ENCODE measurements at places on chromosomes 6 and 20.
A peak's percentile ranks its signal among the peaks of the same experiment; 100 is the strongest.

DNA sequence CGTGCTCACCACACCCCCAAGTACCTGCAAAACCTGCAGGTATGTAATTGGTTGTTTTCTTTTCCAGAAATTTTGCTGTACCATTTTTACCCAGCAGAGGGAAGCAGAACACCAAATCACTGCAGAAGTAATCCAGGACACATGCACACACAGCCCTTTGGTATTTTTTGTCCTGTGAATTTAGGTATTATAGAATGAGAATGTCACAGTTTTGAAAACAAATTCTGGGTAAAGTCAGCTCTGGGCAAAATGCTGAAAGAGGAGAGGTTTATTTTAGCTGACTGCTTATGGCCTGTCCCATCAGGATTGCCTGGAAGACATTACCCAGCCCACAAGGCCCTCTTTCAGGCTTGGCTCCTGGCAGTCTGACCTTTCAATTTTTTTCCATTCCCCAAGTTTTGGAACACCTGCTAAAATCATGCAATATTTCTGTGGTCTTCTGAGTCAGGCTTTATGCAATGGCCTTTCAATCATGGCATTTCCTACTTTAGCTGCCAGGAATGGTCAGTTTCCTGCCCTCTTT is 3.5 kb upstream of the EFHC1 start:
- DNase-seq, result peak; percentile 44

DNA sequence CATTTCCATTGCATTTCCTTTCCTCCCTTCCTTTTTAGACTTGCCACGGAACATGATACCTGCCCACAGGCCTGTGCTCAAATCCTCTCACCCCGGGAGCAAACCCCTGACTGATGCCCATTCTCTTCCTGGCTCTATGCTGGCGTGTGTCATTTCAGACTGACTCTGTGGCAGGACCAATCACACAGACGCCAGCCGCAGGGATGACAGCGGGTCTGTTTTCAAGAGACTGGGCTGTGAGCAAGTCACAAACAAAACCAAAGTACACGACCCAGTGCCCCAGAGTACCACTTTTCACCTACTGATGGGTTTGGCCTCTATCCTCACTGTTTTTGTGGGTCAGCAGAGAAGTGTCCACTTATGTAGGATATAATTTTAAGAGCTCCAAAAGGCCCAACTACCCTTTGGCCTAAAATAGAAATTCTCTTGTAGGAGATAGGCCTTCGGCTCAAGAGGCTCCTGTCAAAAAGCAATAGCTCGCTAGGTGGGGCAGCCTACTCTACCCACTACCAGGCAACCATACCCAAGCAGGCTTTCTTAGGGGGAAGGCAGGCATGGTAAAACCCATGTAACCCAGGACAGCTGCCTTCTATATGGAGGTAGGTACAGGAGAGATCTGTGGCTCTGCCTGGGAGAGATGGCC is 215.7 kb downstream of the CDC5L start:
- DNase-seq, result no peak

DNA sequence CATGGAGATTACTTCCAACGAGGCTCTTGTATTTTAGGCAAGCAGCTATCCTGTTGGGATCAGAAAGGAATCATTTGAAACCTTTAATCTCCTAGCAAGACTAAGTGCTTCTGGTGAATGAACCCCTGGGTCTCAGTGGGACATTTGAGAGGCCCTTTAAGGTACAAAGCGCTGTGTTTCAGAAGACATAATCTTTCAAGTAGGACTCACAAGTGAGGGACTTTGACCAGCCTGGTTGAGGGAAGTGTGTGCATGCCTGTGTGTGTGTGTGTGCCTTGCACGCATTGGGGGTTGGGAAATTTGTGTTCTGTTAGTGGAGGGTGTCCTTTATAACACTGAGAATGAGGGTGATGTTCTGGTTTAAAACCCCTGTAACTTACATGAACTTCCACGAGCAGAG is 64.4 kb upstream of the KCNG1 start:
- DNase-seq, result no peak

- no peak for DNase-seq
Measured at GRCh38 chr6:6788394-6789032, 200.0 kb downstream of the LY86 start.

DNA sequence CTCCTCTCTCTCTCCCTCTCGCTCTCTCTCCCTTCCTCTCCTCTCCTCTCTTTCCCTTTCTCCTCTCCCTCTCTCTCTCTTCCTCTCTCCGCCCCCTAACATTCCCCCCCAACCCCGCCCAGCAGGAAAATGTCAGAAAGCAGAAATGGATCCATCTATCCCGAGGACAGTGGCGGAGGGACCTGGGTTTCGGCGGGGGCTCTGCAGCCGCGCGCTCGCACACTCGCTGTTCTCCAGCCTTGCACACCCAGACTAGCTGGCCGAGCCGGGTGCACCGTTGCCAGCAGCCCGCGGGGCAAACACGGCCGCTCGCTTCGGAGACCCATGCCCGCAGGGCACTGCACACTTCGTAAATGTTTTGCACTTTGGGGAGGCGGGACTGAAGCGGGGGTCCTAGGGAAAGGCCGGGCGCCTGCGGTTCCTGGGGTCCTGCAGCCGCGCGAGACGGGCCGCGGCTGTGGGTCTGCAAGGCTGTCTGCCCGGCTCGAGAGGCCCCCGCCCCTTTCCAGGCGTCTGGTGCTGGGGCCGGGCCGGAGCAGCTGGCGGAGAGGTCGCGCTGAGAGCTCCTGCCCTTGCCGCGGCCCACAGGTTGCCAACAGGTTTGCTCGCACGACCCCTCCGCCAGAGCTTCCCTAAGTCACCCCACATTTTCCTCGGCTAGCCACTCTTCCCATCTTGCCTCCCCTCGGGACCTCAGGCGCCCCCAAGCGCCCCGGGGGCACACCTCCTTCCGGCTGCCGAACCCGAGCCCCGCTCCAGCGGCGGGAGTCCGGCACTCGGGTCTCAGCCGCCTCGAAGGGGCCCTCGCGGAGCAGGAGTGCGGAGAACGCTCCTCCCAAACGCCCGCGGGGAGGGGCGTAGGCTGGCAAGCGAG is 818 bp upstream of the MDGA1 start:
- peak; percentile 70 for DNase-seq

GRCh38 chr6:17397764-17398194 is 4.4 kb downstream of the CAP2 start:
- DNase-seq, result no peak

DNA sequence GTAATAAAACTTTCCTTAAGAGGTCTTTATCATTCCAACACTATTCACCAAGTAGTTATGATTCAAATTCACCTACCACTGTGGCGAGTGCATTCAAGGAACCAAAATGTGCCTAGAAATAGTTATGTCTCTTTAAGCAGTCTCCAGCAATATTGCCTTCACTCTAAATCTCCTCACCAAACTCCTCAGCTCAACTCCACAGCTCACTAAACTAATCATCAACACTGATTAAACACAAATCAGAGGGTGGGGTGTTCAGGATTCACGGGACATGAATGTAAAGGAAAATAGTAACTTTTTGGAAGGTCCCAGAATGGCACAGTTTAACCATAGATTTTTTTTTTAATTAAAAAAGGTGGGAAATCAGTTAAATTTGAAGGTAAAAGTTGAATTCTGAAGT is 70.5 kb upstream of the THEMIS start:
- DNase-seq, result no peak

GRCh38 chr6:45494416-45495135 is 116.8 kb upstream of the SUPT3H start:
- DNase-seq, result no peak

DNA sequence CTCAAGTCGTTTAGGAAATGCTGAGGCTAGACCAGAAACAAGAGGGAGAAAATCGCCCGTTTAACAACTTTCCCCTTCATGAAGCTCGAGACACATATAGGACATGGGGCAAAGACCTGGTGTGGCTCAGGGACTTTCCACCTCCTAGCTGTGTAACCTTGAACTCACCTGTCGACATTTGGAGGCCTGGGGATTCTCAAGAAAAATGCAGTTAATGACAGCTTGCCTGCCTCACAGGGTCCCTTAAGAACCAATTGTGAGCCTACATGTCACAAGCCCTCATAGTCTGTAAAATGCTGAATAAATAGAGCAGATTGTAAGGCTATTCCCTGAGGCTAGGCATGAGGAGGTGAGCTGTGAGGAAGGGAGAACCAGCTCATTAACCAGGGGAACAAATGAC is 35.1 kb downstream of the MGME1 start:
- DNase-seq, result no peak

- DNase-seq, result no peak
Measured at GRCh38 chr6:137095651-137096238, 51.0 kb upstream of the IL20RA start.

GRCh38 chr6:110541701-110542309 is 65.4 kb upstream of the SLC22A16 start:
- DNase-seq, result no peak

DNA sequence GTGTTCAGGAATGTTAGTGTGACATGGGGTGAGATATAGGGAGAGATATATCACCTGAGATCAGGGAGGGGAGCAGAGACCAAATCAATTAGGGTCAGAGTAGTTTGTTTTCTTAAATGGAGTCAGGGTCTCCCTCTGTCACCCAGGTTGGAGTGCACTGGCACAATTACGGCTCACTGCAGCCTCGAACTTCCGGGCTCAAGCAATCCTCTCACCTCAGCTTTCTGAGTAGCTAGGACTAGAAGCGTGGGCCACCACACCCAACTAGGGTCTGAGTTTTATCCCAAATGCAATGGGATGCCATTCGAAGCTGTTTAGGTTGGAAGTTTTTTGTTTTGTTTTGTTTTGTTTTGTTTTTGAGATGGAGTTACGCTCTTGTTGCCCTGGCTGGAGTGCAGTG is 3.1 kb upstream of the NCOA3 start:
- no peak for DNase-seq

DNA sequence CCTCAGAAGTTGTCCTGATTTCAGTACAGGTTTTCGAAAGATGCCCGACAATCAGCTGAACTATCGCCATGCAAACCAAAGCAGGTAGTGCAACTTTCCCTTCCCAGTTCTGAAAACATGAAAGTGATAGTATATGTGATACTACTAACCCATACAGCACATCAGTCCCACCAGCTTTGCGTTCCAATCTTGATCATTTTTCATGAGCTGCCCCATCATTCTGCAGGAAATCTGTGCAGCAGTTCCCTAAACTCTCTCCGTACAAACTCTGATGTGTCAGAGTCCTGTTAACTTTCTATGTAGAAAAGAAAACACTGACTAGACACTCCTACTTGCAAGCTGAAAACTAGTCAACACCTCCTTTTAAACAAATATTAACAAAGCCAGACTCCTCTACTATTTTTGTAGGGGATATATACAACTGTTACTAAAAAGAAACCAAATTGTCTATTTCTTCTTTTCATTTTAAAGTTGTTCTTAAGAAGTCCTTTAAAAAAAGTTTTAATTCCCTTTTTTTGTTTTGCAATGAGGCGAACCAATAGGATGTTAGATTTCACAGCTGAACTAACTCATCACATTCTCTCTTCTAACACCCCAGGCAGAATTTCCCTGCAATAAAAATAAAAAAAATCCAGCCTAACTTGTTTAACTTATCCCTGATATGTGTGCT is 99.6 kb upstream of the DST start:
- DNase-seq, result no peak

DNA sequence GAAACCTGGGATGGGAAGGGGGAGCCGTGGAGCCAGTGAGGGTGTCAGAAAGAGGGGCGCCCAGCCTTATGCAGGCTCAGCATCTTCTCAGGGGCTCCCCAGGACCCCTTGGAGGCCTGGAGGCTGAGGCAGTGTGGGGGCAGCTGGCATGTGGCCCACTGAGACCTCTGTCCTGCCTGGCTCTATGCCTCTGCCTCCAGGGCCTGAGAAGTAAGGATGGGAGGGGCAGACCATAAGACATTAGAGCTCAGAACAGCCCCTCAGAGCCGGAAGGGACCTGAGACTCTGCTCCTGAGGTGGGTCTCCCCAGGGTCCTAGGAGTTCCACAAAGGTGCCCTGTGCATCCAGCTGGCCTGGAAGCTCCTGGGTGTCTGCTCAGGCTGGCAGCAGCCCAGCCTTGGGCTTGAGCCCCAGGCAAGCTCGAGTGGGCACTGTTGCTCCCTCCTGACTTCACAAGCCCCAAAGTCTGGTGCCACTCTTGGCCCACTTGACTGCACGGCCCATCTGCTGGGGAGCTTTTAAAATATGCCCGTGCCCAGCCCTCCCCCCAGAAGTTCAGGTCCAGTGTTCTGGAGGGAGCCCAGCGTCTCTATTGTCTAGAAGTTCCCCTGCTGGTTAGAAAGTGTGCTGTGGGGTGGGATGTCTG is 126.8 kb downstream of the GRM4 start:
- DNase-seq, result no peak

DNA sequence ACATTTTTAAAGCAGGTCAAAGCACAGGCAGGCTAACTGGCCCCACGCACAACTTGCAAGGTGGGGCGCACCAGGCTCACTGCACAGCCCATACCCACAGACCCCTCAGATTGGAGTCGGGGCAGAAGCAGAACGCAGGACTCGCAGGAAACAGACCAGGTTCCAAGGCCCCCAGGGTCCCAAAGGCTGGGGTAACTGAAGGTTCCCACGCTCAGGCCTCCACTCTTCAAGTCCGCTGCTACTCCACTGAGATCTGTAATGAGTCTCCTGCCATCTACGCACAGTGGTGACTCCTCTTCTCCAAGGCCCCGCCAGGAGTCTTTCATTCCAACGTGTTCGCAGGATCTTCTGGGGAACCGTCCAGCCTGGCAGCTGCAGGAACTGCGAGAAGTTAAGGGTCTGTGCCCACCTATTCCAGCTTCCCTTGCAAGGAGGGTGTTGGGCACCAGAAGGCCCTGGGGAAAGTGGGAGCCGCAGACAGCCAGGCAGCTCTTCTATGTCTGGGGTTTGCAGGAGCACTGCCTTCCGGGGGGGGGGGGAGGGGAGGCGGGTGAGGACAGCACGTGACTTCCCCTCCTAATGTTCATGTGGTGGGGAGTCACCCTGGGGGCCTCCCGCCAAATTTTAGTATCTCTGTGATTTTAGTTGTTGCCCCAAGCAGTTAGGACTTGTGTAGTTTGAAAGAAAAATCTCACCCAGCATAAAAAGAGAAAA is 2.0 kb upstream of the TAF4 start:
- DNase-seq, result no peak

- DNase-seq, result no peak
Measured at GRCh38 chr6:55449225-55449624, 122.0 kb downstream of the GFRAL start.

GRCh38 chr6:71430018-71430417 is 141.4 kb downstream of the OGFRL1 start:
- DNase-seq, result no peak

GRCh38 chr6:96058082-96058481 is 42.3 kb downstream of the FUT9 start:
- DNase-seq, result no peak

DNA sequence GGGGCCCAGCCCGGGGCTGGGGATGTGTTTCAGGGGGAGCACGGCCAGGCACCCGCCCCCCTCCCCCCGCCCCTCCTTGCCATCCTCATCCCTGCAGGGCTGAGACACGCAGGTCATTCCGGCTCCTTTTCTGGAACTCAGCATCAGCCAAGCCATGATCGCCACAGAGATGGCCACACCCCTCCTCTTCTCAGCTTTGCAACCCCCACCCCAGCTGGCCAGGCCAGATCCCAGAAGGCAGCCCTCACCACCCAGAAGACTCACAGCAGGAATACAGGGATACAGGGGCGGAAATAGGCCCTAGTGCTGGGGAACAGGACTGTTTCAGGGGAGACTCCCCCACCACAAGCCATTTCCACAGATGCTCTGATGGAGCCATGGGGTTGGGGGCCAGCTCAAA is 33.5 kb downstream of the YTHDF1 start:
- no peak for DNase-seq
